ENCODE measurements at places on chromosomes 7 and 10. TPM values are rescaled to one million over a fixed set of nuclear protein-coding genes. Genes with fewer than 3 reads are reported as not detected.

DNA sequence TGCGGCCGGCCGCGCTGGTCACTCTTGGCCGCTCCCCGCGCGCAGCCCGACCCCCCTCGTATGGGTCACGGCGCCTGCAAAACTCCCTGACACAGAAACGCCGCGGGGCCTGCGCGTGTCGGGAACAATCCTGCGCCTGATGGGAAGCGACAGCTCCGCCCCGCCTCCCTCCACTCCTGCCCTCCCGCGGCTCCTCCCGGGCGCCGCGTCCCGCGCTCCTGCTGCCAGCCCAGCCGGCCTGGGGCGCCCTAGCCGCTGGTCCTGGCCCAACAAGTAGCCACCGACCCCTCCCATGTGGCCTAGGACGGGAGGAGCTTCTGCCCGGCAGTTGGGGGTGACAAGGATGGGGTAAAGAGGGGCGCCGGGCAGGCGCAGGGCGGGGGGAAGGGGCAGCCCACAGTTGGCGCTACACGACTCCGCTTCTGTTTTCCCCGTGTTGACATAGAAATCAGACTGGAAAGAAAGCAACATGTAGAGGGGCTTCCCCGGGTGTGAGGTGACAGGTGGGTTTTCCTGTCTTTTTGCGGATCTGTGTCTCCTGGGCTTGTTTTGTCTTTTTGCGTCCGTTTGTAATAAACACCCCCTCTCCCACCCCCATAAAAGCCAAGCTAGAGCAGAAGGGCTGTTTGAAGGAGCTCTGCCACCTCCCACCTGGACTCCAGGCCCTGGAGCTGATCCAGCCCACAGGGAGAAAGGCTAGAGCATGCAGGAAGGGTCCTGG, 35.1 kb upstream of the PAX2 start:
- peaks cover 16% of the 10 kb centered on the region for H3K27me3 ChIP-seq
- no peak overlapping the region for H3K4me3 ChIP-seq
- no peaks in the 10 kb centered on the region for H3K36me3 ChIP-seq
- no peak for DNase-seq

GRCh38 chr7:1675036-1675671, 5.1 kb downstream of the ELFN1 start:
- H3K36me3 ChIP-seq: no peaks in the 10 kb centered on the region
- no peak overlapping the region for H3K27ac ChIP-seq
- H3K4me3 ChIP-seq: no peak overlapping the region
- H3K27me3 ChIP-seq: peaks cover 5% of the 10 kb centered on the region
- H3K4me1 ChIP-seq: no peaks in the 10 kb centered on the region

- no peaks in the 10 kb centered on the region for H3K4me1 ChIP-seq
- H3K27me3 ChIP-seq: no peaks in the 10 kb centered on the region
- DNase-seq: peak; percentile 62
- H3K4me3 ChIP-seq: no peak overlapping the region
- no peak overlapping the region for H3K27ac ChIP-seq
- no peaks in the 10 kb centered on the region for H3K36me3 ChIP-seq
Measured at GRCh38 chr10:96765406-96766240, 45.3 kb upstream of the PIK3AP1 start.

GRCh38 chr10:79147796-79148451, 79.2 kb downstream of the ZMIZ1 start:
- DNase-seq: no peak
- peaks cover 52% of the 10 kb centered on the region for H3K4me1 ChIP-seq
- no peaks in the 10 kb centered on the region for H3K27me3 ChIP-seq
- H3K4me3 ChIP-seq: no peak overlapping the region

DNA sequence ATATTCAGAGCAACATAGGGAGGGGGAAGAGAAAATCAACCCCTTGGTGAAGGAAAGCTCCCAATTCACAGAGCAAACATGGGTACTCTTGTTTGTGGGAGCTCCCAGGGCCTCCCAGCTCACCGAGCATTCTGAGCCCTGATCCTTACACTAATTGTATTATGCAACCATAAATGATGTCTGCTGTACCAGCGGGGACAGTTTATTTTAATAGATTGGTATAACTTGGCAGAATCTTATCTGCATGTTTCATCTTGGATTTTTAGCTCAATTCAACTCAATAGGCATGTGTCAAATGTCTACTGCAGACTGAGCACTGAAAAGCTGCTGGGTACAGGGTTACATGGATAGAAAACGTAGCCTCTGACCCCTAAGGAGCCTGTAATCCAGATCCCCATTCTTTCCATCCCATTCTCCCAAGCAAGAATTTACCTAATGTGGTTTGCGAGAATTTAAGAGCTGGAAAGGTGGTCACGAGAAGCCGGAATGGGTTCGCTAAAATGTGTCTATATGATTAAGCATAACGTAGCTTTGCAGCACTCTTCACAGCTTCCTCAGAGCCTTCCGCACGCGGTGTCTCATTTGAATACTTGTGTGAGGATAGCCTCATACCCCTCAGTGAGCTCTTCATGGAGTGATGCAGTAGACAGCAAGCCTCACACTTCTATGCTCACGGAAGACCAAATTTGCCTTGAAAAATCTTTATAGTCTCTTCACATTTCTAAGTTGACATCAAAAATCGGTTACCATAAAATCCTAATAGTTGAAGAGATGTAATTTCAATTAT, 18.3 kb downstream of the EGFR start:
- DNase-seq: no peak
- H3K36me3 ChIP-seq: no peaks in the 10 kb centered on the region
- no peak overlapping the region for H3K27ac ChIP-seq
- peaks cover 35% of the 10 kb centered on the region for H3K4me1 ChIP-seq
- no peak overlapping the region for H3K4me3 ChIP-seq
- H3K27me3 ChIP-seq: no peaks in the 10 kb centered on the region

DNA sequence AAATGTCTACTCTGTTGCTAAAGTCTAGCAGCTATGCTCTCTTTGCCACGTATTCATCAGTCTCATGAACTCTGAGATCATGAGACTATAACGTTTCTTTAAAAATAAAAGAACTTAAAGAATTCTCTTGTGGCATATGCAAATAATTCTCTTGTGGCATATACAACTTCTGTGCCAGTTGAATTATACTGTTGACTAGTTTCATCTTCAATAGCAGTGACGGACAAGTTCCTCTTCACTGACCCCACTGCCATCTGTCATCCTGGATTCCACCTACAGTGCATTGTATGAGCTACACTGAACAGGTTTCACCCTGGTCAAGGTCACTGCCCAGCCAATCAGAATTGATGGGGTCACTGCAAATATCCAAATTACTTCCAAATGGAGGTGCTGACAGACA, 88.2 kb downstream of the CD36 start:
- no peak overlapping the region for H3K4me3 ChIP-seq
- H3K27ac ChIP-seq: no peak overlapping the region
- no peaks in the 10 kb centered on the region for H3K27me3 ChIP-seq
- no peak for DNase-seq
- peaks cover 21% of the 10 kb centered on the region for H3K4me1 ChIP-seq

DNA sequence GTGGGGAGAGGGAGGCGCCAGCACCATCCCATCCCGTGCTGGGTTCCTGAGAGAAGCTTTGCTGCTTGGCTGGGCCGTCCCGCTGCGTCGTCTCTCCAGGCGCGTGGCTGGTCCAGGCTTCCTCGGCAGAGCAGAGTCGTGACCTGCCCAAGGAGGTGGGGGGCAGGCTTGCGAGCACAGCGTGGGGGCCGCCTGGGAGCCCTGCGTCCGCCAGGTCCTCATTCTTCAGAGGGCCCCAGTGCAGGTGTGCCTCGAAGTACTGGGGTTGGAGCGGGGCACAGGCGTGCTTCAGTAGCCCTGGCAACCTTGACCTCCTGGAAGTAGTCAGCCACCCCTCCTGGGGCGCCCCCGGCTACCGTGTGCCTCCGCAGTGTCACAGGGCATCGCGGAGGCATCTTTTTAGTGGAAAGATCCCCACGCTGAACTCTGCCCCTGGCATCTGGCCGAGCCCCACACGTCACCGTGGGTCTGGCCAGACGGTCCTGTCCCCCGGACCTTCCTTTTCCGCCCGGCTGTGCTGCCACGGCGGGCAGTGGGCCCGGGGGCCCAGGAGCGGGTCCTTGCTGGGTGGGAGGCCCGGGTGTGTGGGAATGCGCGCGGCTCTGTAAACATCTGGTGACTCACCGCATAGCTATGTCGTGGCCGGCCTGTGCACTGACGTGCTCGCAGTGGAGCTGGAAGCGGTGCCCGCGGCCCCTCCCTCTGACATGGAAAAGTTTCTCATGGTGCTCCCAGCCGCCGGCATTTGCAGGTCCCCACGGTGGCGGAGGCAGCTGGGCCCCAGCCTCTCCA, 6.4 kb downstream of the MAFK start:
- H3K4me1 ChIP-seq: peaks cover 55% of the 10 kb centered on the region
- no peaks in the 10 kb centered on the region for H3K27me3 ChIP-seq
- peak overlapping the region; percentile 33 for H3K4me3 ChIP-seq
- H3K36me3 ChIP-seq: peaks cover 29% of the 10 kb centered on the region

ATXN7L1 gene
- 4.3 TPM for polyA plus RNA-seq

TSPAN12 gene
- 0.48 TPM for polyA plus RNA-seq

DNA sequence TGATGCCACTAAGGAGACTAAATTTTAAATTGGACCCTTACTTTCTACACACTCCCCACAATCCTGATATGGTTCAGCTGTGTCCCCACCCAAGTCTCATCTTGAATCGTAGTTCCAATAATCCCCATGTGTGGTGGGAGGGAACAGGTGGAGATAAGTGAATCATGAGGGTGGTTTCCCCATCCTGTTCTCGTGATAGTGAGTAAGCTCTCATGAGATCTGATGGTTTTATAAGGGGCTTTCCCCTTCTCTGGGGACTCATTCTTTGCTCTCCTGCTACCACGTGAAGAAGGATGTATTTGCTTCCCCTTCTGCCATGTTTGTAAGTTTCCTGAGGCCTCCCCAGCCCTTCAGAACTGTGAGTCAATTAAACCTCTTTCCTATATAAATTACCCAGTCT, 18.4 kb upstream of the BET1 start:
- H3K36me3 ChIP-seq: no peaks in the 10 kb centered on the region
- H3K4me3 ChIP-seq: no peak overlapping the region
- no peak for DNase-seq
- no peaks in the 10 kb centered on the region for H3K4me1 ChIP-seq

DNA sequence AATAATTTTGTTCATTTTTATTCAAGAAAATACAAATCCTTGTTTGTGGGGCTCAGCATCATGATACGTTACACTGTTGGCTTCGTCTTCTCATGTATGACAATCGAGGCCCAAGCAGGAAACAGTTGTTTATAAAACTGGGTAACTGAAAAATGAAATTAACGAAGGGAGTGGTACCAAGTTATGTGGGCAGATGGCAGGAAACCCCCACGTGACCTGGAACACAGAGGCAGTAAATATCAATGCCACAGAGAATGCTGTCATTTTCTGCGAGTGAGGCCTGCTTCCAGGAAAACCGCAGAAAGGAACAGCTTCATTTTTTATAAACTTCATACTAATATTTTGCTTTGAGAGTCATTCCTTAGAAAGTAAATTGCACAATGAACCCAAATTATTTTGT, 201.0 kb upstream of the ADARB2 start:
- no peaks in the 10 kb centered on the region for H3K27me3 ChIP-seq
- H3K4me3 ChIP-seq: no peak overlapping the region
- no peak overlapping the region for H3K27ac ChIP-seq
- H3K4me1 ChIP-seq: no peaks in the 10 kb centered on the region
- no peak for DNase-seq
- no peaks in the 10 kb centered on the region for H3K36me3 ChIP-seq

GRCh38 chr7:50491943-50492342, 41.8 kb upstream of the FIGNL1 start:
- no peaks in the 10 kb centered on the region for H3K4me1 ChIP-seq
- no peak overlapping the region for H3K27ac ChIP-seq
- H3K4me3 ChIP-seq: no peak overlapping the region
- H3K36me3 ChIP-seq: 0 out of 3 replicates have a peak, but pooled peaks cover 4% of the 10 kb centered on the region

GSAP gene
- polyA plus RNA-seq: 40.6 TPM

GRCh38 chr10:91596825-91597196, 36.1 kb downstream of the PPP1R3C start:
- H3K4me1 ChIP-seq: peaks cover 33% of the 10 kb centered on the region
- H3K27ac ChIP-seq: no peak overlapping the region
- DNase-seq: no peak
- H3K27me3 ChIP-seq: no peaks in the 10 kb centered on the region
- peak overlapping the region; percentile 34 for H3K4me3 ChIP-seq

GRCh38 chr7:138608275-138608674, 92.9 kb downstream of the SVOPL start:
- no peak overlapping the region for H3K27ac ChIP-seq
- no peaks in the 10 kb centered on the region for H3K27me3 ChIP-seq
- DNase-seq: no peak
- no peaks in the 10 kb centered on the region for H3K36me3 ChIP-seq
- H3K4me1 ChIP-seq: peaks cover 40% of the 10 kb centered on the region
- H3K4me3 ChIP-seq: no peak overlapping the region

- no peaks in the 10 kb centered on the region for H3K36me3 ChIP-seq
- H3K4me3 ChIP-seq: no peak overlapping the region
- H3K27me3 ChIP-seq: no peaks in the 10 kb centered on the region
- H3K27ac ChIP-seq: no peak overlapping the region
Measured at GRCh38 chr7:9082203-9082602, 648.8 kb downstream of the NXPH1 start.

DNA sequence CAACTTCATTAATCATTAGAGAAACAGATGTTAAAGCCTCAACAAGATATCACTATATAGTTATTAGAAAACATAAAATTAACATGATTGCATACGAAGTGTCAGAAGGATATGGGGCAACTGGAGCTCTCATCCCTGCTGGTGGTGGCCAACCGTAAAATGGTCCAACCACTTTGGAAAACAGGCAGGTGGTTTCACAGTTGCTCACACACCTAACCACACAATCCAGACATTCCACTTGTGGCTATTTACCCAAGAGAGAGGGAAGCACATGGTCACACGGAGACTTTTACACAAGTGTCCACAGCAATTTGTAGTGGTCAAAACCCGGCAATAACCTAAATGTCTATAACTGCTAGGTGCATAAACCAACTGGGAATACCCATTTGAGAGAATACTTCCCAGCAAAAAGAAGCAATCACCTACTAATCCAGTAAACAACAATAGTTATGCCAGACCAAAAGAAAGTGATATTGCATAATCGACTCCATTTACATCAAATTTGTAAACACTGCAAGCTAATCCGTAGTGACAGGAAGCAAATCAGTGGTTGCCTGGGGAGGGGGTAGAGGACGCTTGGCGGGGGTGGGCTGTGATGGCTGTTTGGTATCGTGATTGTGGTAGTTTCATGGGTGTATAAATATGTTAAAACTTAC, 91.8 kb downstream of the LARP4B start:
- H3K27me3 ChIP-seq: no peaks in the 10 kb centered on the region
- H3K27ac ChIP-seq: no peak overlapping the region
- no peak for DNase-seq
- peaks cover 85% of the 10 kb centered on the region for H3K36me3 ChIP-seq
- H3K4me1 ChIP-seq: no peaks in the 10 kb centered on the region

Measured in HepG2 (cell line).